Glutamatergic neuron (in vitro differentiated cells): ENCODE measurements at places on chromosomes 6 and 20.

DNA sequence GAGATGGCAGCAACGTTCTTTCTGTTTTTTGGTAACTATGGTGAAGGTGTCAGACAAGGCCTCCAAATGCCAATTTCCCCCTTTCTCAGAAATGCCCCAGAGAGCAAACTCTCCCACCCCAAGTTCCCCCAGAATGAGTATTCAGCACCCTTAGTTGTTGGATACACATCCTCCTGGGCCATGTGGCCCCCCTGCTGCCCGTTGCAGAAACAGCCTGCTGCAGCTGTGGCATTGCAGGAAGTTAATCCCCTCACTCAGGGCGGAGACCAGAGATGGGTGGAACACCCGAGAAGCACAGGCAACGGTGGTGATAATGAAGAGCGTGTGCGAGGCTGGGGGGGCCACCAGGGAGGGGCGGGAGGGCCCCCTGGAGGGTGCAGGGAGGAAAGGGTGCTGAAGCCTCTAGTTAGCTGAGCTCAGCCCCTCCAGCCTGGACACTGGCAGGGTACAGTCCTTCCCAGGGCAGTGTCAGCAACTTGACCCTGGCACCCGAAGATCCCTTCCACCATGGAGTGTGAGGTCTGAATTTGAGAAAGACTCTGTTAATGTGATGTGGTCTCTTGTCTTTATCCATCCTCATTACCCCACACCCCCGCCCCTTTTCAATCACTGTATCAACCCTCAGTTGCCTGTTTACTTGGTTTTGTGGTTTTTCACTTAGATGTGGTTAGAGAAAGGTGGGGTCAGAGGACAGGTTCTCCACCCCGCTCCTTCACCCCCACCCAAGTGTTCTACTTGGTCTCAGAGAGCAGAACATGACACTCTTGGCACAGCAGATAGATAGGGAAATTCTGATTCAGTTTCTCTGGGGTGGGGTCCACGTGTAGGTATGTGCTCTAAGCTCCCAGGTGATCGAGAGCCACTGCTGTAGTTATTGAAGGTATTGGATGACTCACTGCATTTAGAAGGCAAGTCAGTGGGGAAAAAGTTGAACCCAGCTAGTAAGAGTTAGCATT lies 208.8 kb upstream of the SUPT3H start:
- no peak for DNase-seq

GRCh38 chr6:169824848-169825557 lies 73.6 kb downstream of the ERMARD start:
- DNase-seq: no peak

DNA sequence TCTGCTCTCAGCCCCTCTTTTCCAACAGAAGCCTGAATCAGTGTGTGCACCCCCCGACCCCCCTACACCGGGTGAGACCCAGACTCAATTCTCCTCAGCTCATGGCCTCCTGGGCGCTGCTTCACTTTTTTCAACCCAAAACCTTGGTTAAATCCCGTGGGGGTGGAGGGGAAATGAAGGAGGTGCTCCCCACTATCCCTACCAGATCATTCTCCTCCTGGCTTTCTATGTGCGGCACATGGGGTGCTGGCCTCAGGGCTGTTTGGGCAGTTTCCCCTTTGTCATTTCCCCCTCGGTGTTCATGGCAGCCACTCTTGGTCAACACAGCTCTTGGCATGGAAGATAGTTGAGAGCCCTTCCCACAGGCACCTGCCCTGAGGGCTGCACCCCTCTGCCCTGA lies 4.6 kb downstream of the CST4 start:
- DNase-seq: no peak

DNA sequence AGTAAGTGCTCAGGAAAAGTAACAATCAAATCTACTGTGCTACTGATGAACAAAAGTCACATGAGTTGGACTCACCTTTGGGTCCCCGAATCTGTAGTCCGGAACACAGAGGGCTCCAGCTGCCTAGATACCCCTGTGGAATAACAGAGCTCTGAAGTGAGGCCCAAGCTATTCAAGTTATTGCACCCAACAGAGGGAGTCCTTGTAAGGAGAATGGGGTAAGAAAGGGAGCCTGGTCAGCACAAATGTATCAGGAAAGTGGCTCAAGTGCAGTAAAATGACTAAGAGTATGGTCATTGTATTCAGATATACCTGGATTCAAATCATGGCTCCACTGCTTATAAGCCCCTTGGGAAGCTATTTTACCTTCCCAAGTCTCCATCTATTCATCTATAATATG lies 20.9 kb downstream of the EDN1 start:
- DNase-seq: no peak

DNA sequence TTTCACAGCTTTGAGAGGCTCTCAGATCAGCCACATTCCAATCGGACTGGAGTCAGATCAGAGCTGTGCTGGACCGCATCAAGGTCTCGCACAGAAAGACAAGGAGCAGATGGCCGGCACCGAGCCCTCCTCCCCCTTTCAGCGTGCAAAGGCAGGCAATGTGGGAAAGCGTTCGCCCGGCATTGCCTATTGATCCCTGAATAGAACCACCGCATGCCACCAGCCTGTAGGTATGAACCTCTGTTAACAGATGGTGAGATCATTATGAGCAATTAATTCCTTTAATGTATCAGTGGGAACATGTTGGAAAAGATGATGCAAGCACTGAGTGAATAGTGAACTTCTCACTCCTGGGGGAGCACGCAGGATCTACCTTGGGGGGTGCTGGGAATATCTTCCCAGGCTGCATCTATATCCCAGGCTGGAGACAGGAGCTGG lies 117.5 kb upstream of the ID4 start:
- peak; percentile 83 for DNase-seq

DNA sequence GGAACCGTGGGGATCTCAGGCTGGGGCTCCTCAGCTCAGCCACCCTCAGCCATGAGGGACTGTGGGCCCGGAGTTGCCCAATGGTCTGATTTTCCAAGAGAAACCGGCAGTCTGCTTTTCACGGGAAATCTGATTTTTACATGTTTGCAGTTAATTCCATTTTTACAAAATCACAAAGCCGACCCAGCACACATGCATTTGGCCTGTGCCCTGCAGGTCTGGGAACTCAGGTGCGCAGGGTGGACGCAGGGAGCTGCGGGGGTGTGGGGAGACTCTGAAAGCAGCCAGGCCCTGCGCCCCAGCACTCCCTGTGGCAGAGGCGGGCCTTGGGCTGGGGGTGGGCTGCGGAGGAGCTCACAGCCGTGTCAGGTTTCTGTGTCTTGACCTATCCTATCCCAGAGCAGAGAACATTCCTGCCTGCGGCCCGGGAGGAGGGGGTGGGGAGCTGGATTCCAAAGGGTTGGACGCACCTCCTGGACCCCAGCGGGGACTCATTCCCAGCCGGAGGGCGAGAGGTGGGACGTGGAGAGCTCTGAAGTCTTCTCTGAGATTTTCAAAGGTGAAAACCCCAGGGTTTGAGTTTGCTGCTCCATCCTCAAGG lies 60.6 kb downstream of the ADNP start:
- DNase-seq: peak; percentile 64

GRCh38 chr20:1308067-1308701 lies 20.8 kb downstream of the SDCBP2 start:
- DNase-seq: no peak

DNA sequence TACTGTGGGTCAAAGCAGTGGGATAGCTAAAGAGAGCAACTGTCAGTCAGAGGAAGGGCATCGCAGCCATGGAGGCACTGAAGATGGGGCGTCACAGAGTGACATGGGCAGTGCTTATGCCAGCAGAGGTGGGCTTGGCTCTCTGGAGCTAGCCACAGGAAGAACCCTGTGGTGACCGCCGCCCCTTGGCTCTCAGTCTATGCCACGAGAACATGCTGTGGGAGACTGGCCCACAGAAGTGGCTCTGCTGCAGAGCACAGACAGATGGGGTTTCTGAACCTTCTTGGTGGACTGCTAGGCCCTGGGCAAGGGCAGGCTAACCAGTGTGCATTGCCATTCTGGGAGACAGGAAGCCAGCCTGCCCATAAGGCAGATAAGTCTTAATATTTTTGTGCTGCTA lies 290.0 kb upstream of the SUPT3H start:
- no peak for DNase-seq

- DNase-seq: no peak
Observed at GRCh38 chr6:88008411-88008810, 39.2 kb upstream of the SPACA1 start.

GRCh38 chr6:142013875-142014495 lies 118.7 kb upstream of the GJE1 start:
- no peak for DNase-seq

DNA sequence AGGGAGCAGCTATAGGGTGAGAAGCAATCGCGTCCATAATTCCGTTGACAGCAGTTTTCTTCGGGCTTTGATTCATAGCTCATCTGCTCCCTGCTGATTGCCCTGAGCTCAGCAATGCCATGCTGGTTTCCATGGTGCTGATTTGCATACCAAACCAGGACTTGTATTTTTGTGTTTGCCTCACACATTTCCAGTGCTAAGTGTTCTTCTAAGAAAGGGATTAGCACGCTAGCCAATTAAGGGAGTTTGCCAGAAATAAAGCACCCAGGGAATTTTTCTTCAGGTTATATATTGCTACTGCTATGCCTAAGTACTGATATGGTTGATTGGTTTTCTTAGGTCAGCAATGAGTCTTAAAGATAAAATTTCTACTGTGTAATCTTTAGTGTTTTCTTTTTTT lies 177.6 kb downstream of the PLCB1 start:
- no peak for DNase-seq

- no peak for DNase-seq
Observed at GRCh38 chr6:137806914-137807682, 60.0 kb upstream of the TNFAIP3 start.

- no peak for DNase-seq
Observed at GRCh38 chr6:2000962-2001361, 244.4 kb downstream of the GMDS start.

DNA sequence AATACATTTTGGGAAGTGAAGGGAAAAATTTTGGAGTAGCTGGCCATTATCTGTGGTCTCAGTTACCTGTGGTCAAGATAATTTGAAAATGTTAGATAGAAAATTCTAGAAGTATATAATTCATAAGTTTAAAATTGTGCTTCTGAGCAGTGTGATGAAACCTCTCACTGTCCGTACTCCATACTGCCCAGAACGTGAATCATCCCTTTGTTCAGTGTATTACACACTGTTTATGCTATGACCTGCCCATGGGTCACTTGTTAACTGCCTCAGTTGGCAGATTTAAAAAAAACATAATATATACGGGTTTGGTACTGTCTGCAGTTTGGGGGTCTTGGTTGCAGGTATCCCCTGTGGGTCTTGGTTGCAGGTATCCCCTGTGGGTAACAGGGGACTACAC lies 4.1 kb upstream of the CALHM5 start:
- no peak for DNase-seq

- peak; percentile 40 for DNase-seq
Observed at GRCh38 chr20:33576432-33577125, 85.5 kb upstream of the C20orf144 start.

DNA sequence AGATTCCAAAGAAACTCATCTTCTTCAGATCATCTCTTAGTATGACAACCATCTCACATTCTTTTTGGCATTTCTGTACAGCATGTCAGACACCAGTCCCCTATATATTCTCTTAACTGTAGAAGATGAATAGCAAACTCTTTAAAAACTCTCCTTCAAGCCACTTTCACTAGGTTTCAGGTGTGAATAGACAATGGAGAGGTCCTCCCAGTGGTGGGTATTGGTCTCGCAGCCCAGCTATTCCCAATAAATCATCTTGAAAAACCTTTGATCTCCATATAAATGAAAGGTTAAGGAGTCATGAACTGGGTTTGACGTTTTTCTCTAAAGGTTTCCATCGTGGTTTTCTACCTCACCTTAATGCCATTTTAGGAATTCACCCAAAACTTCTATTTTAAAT lies 180.0 kb downstream of the GJA1 start:
- DNase-seq: no peak

- no peak for DNase-seq
Observed at GRCh38 chr20:54029176-54029575, 41.2 kb downstream of the BCAS1 start.

DNA sequence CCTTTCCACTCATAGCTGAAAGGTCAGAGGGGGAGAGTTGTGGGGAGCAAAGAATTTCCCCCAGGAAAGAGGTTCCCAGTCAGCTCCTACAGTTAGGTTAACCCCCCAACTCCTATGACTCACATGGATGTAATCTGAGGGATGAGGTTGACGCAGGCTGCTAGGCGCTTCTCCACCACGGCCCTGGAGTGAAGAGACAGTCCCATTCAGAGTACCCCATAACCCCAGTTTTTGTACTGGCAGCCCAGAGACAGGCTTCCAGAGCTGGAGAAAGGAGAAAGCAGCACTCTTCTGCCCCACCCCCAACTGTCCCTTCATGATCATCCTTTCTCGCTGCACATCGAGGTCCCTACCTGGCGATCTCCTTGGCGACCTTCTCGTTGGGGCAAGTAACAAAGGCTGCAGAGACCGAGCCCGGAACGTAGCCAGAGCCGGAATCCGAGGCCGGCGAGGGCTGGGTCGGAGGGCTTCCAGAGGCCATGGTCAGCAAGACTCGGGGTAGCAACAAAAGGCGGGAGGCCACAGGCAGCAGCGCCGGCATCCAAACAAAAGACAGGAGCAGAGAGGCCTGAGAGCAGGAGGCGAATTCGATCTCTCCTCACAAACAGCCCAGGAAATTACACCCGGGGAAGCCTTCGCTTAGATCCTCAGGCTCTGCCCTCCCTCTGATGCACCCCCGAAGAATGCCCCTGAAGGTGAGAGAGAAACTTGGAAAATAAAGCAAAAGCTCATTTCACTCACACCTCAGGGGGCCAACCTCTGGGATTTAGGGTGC lies 592 bp downstream of the CUTA start:
- no peak for DNase-seq

DNA sequence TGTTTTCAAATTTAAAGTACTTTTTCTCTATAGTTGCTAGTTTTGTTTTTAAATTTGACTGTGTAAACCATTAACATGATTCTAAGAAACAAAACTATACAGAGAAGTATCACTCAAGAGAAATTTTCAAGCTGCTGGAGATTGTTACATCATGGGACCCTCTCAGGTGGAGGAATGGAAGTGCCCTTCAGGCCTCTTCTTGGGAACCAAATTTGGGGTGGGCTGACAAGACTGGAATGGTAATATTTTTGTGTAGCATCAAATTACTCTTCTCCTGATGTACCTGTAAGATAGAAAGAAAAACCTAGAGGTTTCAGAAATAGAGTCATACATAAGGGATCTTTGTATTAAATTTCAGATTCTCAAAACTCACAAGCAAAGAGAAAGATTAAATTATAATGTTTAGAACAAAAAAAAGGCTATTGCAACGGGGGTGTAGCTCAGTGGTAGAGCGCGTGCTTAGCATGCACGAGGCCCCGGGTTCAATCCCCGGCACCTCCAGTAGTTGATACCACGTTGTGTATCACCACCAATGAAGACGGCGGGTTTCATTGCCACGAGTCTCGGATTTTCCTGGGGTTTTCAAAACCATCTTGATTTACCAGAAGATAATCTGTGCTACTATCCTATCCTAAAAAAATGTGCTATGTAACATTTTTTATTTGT lies 193.7 kb downstream of the GPX5 start:
- no peak for DNase-seq

- DNase-seq: no peak
Observed at GRCh38 chr6:61949161-61949560, 336.9 kb downstream of the KHDRBS2 start.

- no peak for DNase-seq
Observed at GRCh38 chr6:121235386-121235785, 98.9 kb downstream of the TBC1D32 start.
